ENCODE measurements at places on chromosomes 11 and 22.

GRCh38 chr11:114282488-114282887, 13.7 kb upstream of the NNMT start:
- no peak for DNase-seq

DNA sequence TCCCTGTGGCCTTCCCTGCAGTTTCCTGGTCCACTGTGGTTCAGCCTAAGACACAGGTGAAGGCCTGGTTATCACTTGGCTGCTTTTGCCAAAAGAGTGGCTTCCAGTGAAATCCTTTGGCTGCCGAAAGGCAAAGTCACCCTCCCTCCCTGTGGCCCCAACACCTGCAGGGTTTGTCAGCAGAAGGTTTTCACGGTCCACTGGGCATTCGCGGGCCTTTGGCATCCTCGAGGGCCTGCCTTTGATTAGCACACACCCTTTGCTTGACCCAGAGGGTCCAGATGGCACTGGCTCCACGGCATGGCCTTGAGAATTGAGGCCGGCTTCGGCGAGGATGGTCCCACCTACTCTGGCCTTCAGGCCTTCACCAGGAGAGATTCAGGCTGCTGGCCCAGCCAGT, 35.3 kb downstream of the RTN4R start:
- DNase-seq = no peak

GRCh38 chr22:30873086-30873650, 95.4 kb downstream of the MORC2 start:
- no peak for DNase-seq

DNA sequence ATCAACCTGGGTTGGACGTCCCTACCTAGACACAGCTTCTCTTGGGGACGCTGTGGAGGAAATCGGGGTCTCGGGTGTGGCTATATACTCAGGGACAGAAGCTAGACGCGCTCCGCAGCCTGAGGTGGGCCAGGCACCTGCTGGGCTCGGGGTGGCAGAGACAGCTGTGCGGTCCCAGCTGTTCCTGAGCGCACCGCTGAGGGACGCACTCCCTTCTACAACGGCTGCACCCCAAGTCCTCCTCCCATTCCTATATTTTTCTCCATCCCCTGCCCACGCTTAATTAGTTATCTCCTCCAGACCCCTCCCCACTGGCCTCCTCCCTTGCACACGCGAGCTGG, 188 bp upstream of the MTNR1B start:
- DNase-seq = no peak

GRCh38 chr22:28958611-28959010, 75.2 kb downstream of the ZNRF3 start:
- no peak for DNase-seq

DNA sequence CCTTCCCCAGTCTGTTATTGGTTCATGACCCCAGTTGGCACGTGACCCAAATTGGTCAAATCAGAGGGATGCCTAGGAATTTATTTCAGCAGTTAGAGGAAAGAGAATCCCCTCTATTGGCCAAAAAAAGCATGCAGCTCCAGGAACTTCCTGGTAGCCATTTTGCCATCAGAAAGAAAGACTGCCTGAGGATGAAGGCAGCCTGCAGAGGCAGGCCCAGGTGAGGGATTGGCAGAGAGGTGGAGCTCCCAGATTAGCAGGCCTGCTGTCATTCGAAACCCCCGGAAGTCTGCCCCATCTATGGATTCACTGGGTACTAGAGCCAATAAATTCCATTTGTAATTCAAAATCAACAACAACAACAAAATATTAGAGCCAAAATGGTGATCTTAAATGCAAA, 207.6 kb downstream of the CWF19L2 start:
- DNase-seq = no peak

- DNase-seq = no peak
These were observed 501 bp downstream of the CD151 start for GRCh38 chr11:833114-833791.

DNA sequence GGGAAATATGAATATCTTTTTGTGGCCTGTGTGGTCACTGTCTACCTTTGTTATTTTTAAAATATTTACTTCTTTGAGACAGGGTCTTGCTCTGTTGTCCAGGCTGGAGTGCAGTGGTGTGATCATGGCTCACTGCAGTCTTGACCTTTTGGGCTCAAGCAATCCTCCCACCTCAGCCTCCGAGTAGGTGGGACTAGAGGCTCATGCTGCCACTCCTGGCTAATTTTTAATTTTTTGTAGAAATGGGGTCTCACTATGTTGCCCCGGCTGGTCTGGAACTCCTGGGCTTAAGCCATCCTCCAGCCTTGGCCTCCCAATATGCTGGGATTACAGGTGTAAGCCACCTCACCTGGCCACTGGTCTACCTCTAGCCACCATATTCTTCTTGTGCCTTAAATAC, 3.5 kb upstream of the EIF3D start:
- DNase-seq = no peak

GRCh38 chr11:118527109-118527508, at the start of gene TTC36:
Gene TTC36, plus strand, starts transcription at chr11:118527474. Its CDS starts 21 bp downstream, at chr11:118527495.
- no peak for DNase-seq

GRCh38 chr11:125553357-125553756, 15.9 kb upstream of the EI24 start:
- no peak for DNase-seq

- DNase-seq = no peak
These were observed 58.2 kb upstream of the PDE3B start for GRCh38 chr11:14585438-14585837.
